ENCODE measurements at places on chromosomes 16 and 17.

GRCh38 chr17:11986942-11987329 lies 10.3 kb downstream of the ZNF18 start:
- ATAC-seq = peak; percentile 68

GRCh38 chr17:29250666-29251065 lies 4.0 kb downstream of the CRYBA1 start:
- no peak for ATAC-seq

- ATAC-seq = no peak
Observed at GRCh38 chr17:15414532-15415306, 52.7 kb downstream of the CDRT4 start.

- ATAC-seq = no peak
Observed at GRCh38 chr17:75575197-75575596, 12.4 kb upstream of the MYO15B start.

GRCh38 chr17:34765291-34765690 lies 185.9 kb downstream of the TMEM132E start:
- no peak for ATAC-seq

DNA sequence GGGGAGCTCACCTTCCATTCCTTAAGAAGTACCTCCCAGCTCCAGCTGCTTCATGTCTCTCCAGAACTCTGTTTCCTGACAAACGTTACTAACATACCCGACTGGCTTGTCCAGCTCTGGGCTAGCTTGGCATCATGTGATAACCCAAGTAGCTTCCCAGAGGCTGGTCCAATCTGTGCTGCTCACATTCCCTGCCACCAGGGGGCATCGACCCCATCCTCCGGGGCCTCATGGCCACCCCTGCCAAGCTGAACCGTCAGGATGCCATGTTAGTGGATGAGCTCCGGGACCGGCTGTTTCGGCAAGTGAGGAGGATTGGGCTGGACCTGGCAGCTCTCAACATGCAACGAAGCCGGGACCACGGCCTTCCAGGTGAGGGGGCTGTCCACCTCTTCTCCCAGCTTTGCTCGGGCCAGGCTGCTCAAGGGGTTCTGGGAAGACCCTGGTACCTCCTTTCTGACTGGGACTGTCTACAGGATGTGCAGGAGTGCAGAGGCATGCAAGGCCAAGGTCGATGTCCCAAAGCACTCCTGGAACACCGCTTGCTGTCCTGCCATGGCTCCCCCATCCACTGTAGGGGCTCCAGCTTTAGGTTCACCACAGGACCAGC lies 7.6 kb downstream of the EPX start:
- ATAC-seq = peak; percentile 86

GRCh38 chr16:13961099-13961811 lies 41.3 kb downstream of the ERCC4 start:
- ATAC-seq = no peak

All from esophagus mucosa (tissue), 1 donor.